ENCODE measurements at places on chromosomes 7 and 10.

DNA sequence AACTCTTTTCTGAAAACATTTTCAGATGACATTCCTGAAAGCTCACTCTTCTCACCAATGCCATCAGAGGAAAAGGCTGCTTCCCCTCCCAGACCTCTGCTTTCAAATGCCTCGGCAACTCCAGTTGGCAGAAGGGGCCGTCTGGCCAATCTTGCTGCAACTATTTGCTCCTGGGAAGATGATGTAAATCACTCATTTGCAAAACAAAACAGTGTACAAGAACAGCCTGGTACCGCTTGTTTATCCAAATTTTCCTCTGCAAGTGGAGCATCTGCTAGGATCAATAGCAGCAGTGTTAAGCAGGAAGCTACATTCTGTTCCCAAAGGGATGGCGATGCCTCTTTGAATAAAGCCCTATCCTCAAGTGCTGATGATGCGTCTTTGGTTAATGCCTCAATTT is 16.5 kb downstream of the ANLN start:
- no peak for DNase-seq

- no peak for DNase-seq
Measured at GRCh38 chr7:20301311-20301939, 29.3 kb upstream of the ITGB8 start.

DNA sequence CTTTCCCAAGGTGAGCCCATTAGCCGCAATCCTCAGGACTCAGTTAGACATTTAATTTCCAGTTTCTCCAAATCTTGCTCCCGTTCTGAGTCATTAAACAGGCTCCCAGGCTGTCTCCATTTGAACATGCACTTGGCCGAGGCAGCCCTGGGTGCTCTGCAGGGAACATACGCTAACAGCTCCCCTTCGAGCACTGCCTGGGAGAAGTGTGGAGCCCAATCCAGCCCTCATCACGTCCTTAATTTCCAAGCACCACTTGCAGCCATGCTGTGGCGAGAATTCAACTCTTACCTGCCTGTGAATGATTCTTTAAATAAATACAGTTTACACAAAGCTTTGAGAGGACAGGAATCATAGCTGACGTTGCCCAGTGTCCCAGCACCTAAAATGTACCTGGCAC is 218.2 kb downstream of the CCSER2 start:
- DNase-seq, result no peak

- no peak for DNase-seq
Measured at GRCh38 chr7:29808075-29808801, 1.9 kb downstream of the WIPF3 start.

- no peak for DNase-seq
Measured at GRCh38 chr10:71740069-71740653, 20.6 kb upstream of the C10orf105 start.

All from omental fat pad (tissue), 4 donors.